ENCODE measurements at places on chromosomes 1 and 21.

DNA sequence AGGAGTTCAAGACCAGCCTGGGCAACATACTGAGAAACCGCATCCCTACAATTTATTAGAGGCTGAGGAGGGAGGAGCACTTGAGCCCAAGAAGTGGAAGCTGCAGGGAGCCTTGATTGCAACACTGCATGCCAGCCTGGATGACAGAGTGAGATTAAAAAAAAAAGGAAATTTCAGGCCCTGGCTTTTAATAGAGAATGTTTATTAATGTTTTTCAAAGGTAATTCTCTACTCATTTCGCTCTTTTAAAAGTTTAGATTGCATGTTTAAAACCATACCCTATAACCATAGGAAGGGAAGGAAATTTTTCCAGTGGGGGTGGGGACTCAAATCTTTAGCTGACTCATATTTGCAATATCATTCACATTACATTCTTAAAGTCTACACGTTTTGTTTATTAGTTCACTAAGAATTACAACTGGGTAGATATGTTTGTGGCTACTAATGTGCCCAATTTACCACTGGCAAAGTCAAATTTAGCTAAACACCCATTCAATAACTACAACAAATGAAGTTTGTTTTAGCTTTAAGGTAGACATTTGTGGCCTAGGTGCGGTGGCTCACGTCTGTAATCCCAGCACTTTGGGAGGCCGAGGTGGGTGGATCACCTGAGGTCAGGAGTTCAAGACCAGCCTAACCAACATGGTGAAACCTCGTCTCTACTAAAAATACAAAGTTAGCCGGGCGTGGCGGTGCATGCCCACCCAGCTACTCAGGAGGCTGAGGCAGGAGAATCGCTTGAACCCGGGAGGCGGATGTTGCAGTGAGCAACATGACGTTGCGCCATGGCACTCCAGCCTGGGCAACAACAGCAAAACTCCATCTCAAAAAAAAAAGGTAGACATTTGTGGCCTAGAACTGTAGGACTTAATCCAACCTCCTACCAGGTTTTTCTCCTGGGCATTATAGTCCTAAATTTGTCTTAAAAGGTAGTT is 5.0 kb downstream of the KDM5B start:
- DNase-seq: no peak

- DNase-seq: peak; percentile 33
These were observed 178.0 kb downstream of the CAMTA1 start for GRCh38 chr1:6962996-6963911.

DNA sequence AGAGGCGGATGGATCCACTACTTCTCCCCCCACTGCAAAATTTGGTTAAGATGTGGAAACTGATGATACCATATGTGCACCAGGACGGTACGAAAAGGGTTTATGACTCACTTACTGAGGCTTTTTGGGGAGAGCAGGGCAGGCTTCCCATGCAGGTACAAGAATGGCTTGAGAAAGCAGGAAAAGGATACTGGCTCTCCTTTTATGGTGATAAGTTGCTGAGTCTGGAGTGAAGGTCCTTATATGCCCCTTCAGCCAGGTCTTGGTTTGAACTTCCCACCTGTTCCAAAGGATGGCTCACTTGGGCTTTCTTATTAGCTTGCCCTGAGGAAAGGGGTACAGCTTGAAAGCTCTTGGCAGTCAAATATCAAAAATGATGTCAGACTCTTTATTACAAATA is 23.1 kb downstream of the MPZL1 start:
- no peak for DNase-seq

GRCh38 chr1:245686446-245687030 is 531.8 kb downstream of the KIF26B start:
- no peak for DNase-seq

GRCh38 chr1:95096218-95096841 is 20.8 kb upstream of the TLCD4 start:
- no peak for DNase-seq

- no peak for DNase-seq
These were observed 996 bp upstream of the TMEM51 start for GRCh38 chr1:15152318-15153183.

DNA sequence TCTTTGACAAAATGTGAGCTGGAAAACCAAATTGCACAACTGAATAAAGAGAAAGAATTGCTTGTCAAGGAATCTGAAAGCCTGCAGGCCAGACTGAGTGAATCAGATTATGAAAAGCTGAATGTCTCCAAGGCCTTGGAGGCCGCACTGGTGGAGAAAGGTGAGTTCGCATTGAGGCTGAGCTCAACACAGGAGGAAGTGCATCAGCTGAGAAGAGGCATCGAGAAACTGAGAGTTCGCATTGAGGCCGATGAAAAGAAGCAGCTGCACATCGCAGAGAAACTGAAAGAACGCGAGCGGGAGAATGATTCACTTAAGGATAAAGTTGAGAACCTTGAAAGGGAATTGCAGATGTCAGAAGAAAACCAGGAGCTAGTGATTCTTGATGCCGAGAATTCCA is 42.7 kb downstream of the CENPF start:
- DNase-seq: no peak

- no peak for DNase-seq
These were observed 31.7 kb upstream of the KLF17 start for GRCh38 chr1:44086692-44087474.

DNA sequence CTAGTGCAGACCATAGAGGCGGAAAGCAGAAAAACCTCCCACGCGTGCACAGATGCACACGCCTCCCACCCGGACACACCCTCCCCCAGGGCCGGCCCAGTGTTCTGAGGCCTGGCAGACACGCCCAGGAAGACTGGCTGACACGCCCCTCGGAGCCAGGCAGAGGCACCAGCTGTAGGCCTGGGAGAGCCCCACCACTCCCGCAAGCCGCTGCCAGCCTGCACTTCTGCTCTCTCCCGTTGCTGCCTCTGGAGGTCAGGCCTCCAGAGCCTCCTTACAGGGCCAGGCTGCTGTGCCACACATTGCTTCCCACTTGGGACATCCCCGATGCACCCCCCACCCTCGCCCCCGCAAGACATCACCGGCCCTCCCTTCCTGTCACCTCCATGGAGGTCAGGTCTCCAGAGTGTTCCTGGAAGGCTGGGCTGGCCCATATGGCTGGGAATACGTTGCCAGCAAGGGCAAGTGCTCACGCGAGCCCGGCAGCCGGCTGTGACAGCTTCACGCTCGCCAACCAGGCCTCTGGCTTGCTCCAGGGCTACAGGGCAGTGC is 40.4 kb downstream of the CASZ1 start:
- DNase-seq: peak; percentile 45

GRCh38 chr1:224863486-224863885 is 66.0 kb upstream of the DNAH14 start:
- no peak for DNase-seq

GRCh38 chr21:44920694-44921604 is at the start of gene ITGB2:
TSS of gene ITGB2 (minus strand) at chr21:44920899. CDS start at chr21:44910782, 10,117 bp downstream.
- DNase-seq: peak; percentile 50

DNA sequence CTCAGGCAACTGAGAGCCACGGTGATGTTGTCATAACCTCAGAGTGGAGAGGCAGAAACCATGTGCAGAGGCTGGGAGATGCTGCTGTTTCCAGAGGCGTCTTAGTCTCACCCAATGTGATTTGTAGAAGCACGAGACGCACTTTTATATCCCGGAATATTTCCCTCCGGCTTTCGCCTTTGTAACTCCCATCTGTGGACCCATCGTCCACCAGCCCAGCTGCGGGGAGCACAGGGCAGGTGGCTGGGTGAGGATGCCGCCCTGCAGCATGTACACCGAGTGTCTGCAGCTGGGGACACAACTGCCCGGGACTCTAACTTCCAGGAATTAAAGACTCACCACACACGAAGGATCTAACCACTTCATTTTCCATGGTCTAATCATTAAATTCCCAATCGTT is 43.5 kb downstream of the UBASH3A start:
- no peak for DNase-seq

- no peak for DNase-seq
These were observed 9.7 kb downstream of the EIF3I start for GRCh38 chr1:32231843-32232432.

- DNase-seq: no peak
These were observed 33.4 kb downstream of the NUCKS1 start for GRCh38 chr1:205716371-205717132.

DNA sequence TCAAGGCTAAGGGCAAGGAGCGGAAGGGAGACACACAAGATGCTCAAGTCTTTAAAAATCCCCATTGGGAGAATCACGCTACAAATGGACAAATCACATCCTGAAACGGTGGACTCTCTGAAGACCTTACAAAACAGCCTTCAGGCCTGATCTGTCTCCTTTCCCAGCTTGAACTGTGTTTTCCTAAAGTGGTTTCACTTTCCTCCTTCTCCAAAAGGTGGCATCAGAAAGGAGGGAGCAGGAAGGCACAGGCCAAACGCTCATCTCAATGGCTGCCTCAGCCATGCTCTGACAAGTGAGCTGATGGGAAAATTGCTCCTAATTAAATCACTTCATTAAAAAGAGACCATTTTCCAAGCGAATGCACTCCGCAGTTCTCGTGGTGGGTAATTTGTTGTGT is 47.7 kb downstream of the UTP25 start:
- DNase-seq: no peak

GRCh38 chr1:248406721-248407692 is 4.2 kb downstream of the OR2T1 start:
- DNase-seq: no peak

DNA sequence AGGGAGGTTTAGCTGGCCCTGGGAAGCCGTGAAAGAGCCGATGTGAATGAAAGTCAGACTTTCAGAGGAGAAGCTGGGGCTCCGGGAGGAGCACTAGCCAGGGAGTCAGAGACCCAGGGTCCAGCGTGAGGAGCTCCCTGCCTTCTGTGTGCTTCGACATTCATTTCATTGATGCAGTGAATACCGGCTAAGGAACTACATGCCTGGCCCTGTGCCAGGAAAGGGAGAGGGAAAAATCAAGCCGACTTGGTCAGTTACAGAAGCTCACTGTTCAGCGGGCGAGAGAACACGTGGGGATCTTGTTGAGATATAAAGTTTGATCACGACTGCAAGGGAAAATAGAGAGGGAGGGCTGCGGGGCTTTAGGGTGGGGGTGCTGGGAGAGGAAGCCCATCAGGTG is 76.7 kb upstream of the RUNX3 start:
- DNase-seq: no peak

GRCh38 chr1:11100149-11100493 is 452 bp upstream of the EXOSC10 start:
- DNase-seq: no peak

DNA sequence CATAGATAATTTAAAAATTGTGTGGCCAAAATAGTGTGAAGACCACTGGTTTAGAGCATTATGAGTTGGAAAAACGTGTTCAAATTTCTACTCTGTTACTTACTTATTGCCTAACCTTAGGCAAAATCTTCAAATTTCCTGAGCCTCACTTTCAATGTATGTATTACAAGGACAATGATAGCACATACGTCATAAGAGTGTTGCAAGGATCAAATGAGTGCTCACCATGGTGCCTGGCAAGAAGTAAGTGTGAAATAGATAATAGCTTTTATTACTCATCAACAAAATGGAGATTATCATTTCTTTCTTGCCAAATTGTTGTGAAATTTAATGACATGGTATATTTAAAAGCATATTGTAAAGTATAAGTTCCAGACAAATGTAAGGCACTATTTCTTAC is 57.2 kb downstream of the FH start:
- no peak for DNase-seq

- DNase-seq: no peak
These were observed 101.6 kb downstream of the C4BPA start for GRCh38 chr1:207205614-207206061.

DNA sequence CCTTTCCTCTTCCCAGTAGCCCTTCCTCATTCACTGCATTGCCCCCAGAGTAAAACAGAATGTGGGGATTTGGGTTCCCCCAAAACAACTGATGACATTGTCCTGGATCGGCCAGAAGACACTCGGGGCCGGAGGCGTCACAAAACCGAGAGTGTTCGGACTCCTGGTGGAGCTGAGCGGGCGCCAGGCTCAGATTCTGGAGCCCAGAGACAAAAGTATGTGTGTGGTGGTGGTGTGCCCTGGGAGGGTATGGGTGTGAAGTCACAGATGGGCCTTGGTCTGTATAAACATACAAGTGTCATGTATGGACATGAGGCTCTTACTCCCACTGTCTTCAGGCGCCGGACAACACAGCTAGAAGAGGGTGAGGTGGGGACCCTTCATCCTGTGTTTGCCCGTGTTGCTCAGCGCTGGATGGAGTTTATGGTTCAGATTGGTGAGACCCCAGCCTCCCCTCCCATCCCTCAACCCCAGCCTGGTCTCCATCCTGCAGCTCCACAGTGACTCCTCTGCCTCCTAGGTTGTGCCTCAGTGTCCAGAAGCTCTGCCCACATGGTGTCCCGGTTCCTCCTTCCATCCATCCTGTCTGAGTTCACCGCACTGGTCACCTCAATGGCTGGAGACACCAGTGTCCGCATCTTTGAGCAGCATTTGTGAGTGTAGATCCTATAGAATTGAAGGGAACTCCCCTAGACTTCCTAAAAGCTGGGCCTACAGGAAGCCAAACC is 12.4 kb downstream of the HYI start:
- no peak for DNase-seq

DNA sequence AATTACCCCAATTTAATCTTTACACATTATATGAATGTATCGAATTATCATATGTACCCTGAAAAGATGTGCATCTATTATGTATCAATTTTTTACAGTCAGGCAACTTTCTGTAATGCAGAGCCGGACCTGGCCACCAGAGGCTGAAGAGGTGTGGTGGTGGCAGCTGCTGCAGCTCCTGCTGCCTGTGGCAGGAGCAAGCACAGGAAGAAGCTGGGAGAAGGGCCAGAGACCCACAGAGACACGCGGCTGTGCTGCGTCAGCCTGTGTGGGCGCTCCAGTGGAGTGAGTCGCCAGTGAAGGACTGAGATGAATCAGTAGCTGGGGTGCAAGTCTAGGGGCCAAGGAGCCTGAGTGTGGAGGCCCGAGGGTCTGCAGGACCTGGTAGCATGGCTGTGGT is 74.3 kb upstream of the COG2 start:
- no peak for DNase-seq

GRCh38 chr1:53862507-53862906 is 24.4 kb upstream of the NDC1 start:
- no peak for DNase-seq

- no peak for DNase-seq
These were observed 8.6 kb downstream of the AIM2 start for GRCh38 chr1:159067699-159068621.

GRCh38 chr21:26116456-26117011 is 54.0 kb downstream of the APP start:
- no peak for DNase-seq

DNA sequence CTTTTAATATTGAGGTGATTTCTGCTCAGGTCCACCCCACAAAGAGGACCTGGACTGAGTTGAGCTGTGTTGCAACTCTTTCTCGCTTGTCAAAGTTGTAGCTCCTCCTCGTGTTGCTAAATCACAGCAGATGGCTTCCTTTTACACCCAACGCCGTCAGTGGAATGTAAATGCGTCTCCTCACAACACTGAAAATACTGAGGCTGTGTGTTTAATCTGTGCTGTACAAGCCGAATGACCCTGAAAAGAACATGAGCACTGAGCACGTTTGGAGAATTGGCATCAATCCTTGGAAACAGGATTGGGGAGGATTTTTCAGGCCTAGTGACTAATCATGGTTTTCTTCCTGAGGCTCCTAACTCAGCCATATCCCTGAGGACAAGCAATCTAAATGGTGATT is 196.0 kb downstream of the CRB1 start:
- no peak for DNase-seq

- DNase-seq: no peak
These were observed 130.3 kb downstream of the GLIS1 start for GRCh38 chr1:53608676-53609075.

All from activated T-helper 2 cell treated with anti-CD3 and anti-CD28 coated beads, Interferon-gamma antibody, Interleukin-2, Interleukin-4, amounts not matched to agents 10 μg/mL and 5 μg/mL and 100 μg/mL, durations not matched to agents 14 hours and 24 hours and 36 hours (primary cell).